ENCODE measurements at places on chromosomes 5 and 9.

DNA sequence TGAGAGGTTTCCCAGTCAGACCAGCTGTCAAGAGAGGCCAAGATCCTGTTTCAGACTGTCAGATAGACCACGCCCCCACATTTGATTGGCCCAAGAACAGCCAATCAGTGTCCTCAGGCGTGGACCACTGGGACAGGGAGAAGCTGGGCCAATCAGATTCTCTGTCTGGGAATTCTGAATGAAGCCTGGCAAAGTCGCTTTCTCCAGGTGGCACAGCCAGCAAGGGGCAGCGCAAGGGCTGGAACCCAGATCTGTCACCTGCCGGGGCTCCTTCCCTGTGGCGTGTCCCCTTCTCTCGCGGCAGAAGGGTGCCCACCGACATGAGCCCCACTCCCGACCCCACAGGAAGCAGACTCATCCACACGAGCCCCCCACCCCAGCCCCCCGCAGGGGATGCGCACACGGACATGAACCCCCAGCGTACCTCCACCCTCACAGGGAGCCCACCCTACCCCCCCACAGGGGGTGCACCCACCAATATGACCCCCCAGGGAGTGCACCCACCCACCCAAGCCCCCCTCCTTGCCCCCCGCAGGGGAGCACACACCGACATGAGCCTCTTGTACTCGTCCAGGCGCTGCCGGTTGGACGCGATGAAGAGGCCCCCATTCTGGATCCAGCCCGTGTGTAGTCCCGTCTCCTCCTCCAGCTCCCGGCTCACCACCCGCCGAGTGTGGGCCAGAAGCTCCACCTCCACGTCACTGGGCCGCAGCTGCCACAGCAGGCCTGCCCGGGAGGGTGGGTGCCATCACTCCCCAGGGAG lies 6.1 kb downstream of the SARDH start:
- no peak for DNase-seq

DNA sequence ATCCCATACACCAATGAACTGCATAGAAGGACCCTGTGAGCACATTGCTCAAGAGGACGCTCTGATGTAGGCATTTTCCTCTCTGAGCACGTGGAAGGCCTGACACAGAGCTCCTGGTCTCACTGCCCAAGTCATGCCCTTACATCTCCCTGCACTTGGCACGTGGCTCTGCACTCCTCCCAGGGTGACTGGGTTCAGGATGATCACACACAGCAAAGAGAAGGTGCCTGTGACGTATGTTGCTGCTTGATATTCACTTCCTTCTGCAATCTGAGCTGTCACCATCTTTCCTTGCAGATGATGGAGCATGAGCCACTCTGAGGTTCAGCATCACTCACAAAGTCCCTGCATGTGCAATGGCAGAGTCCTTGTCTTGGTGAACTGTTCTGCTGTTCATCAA lies 125.2 kb downstream of the FSTL4 start:
- no peak for DNase-seq

DNA sequence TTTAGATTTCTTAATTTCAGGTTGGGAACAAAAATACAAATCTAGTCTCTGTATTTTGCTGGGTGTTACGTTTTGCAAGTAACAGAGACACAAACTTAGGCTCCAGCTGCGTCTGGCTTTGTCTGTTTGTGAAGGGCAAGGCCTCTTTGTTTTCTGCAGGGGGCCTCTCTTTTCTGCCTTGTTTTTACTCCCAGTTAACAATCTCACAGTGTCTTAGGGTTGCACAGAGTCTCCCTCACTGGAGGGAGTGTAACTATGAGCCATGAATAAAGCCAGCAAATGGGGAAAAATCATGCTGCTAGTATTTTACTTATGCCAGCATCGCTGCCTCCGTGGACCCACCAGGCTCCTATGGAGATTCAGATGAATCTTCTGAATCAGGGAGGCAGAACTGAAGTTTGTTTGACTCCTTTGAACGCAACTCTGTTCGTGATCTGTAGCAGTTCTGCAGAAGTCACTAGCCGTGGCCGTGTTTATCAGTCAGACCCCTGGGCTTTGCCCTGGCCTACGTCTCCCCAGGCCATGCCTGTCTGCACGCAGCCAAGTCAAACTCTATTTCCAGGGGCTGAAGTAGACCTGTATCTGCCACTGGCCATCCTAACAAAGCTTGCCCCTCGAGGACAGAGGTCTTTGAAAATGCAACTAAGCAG lies 77.2 kb downstream of the ATP10B start:
- no peak for DNase-seq

DNA sequence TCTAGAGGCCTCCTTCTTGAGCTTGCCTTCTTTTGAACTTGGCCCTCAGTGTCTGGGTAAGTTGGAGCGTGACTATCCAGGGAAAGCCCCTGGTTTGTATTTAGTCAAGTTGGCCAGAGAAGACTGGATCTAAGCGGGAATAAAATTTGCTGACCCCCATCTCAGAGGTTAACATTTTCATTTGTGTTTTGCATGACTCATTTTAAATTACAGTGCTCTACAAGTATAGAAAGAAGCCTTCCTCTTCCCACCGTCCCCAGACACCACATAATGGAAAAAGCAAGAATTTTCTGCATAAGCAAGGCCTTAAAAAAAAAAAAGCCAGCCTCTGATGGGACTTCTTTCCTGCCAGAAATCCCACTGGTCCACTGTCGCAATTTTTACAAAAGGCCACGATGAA lies 27.2 kb downstream of the PIK3R1 start:
- no peak for DNase-seq

DNA sequence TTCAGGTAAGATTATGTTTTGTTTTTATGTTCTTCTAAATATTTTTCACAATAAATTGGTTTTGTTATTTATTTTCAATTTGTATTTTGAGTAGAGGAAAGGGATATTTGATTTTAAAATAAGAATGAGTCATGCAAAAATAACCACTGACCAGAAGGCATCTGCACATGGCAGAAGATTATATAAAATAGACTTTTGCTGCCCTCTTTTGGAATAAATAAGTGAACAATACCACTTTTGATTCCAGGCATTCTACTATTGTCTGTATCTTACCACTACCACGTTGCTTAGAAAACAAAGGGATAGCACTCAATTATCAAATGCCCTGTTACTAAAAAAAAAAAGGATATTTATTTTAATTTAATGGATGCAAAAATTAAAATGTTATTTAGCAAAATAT lies 227.3 kb upstream of the ITGA1 start:
- DNase-seq = no peak
